Non-pigmented ciliary epithelial cell (primary cell): ENCODE measurements at places on chromosomes 4 and X.
A peak's percentile ranks its signal among the peaks of the same experiment; 100 is the strongest.

DNA sequence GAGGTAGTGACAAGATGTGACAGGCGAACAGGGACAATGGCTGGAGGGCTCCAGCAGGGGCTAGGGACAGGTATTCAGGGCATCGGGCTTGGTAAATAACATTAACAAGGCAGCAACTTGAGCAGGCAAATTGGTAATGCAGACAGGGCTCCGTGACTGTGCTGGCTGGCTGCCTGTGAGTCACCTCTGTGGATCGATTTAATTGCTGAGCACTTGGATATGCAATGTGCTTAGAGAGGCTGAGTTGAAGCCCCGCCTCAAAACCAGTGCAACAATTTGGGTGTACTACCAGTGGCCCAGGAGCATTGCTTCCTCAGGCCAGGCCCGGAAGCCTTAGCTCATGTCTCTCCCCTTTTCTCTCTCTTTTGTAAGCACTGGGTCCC lies 19.5 kb downstream of the CNGA2 start:
- DNase-seq, result peak; percentile 41

DNA sequence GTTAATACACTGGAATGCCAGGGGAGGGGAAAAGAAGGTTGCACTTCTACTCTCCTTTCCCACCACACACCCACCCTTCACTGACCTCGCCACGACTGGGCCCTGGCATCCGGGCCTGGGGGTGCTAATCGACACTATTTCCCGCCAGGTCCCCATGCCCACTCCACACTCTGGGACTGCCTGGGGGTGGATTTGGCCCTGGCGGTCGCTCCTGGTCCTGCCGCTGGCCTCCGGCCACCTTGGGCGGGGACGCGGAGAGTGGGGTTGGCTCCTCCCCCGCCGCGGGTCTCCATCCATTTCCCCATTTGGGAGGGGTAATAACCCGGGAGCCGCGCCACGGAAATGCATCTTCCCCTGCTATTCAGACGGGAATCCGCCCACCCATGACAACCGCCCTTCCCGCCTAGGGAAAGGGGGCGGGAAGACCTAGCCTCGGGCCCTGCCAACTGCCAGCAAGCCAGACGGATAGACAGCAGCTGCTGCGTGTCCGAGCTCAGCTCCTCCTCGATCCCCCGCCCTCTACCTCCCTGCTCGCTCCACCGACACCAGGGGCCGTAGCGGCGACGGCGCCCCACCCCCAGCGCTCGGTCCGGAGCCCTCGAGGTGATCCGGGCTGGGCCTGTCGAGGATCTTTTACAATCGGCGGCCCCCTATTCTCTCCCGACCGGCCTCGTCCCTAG lies 78.1 kb downstream of the RLIM start:
- DNase-seq, result peak; percentile 48

DNA sequence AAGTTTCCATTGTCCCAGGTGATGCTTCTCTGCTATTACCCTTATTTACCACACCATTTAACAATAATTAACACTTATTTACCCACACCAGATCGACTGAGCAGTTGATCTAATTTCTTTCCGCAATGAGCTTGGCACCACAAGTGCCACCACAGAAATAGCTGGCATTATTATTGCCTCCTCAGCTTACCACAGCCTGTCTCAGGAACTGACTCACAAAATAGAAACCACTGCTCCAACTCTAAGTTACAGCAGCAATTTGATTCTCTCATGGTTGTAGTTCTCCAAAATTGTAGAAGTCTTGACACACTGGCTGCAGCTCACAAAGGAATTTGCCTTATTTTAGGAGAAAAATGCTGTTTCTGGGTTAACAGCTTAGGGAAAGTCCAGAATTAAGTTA lies 22.5 kb downstream of the ZNF721 start:
- peak; percentile 44 for DNase-seq

GRCh38 chrX:22538580-22538979 lies 265.9 kb downstream of the CBLL2 start:
- no peak for DNase-seq

DNA sequence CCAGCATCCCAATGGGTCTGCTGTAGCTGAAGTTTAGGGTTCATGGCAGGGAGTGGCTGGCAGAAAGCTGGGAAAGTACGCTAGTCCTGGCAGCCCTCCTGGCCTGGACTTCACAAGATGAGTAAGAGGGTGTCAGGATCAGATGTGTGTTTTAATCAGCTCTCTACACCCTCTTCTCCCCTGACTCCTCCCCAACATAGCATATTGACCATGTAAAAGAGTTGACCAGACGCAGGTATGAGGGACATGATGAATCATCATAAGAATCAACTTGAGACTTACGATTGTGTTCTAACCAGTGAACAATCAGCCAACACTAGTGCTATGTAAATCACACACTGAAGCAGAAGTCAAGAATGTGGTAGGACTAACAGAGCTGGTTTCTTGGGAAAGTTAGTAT lies 5.3 kb downstream of the SOWAHB start:
- DNase-seq, result no peak

- DNase-seq, result no peak
Observed at GRCh38 chrX:1223242-1223600, 10.8 kb upstream of the CRLF2 start.

DNA sequence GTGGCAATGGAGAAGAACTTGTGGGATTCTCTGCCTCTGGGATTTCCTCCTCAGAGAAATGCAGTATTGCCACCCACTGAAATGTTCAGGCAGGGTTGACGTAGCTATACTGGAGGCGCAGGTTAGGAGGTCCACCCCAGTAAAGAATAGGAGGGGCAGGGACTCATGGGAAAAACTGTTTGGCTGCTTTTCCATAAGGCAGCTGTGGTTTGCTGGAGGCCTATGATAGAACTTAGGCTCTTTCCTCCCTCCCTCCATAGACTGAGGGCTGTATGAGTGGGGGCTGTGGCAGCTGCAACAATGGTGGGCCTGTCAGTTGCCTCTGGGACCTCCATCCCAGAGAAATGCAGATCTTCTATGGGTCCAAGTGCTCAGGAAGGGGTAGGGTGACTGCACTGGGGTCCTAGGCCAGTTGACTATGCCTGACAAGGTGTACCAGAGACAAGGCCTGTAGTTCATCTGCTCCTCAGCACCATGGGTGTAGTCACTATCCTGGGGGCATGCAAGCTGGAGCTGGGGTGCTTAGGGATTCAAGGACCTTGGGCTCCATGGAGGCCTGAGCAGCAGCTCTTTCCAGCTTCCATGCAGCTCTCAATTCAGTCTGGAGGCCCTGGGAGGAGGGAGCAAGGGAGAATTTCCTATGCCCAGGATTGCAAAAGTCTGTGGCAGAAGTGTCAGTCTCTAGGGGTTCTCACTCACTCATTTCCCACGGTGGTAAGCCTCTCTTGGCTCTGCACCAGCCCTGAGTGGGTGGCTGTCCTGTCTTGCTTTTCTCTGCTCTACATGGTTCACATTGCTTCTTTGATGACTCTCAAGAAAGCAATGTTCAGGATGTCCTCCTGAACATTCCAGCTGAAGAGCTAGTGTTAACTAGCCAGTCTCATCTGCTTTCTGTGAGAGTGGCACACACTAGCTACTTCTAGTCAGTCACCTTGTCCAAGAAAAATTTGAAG lies 353.0 kb downstream of the IDS start:
- peak; percentile 49 for DNase-seq

DNA sequence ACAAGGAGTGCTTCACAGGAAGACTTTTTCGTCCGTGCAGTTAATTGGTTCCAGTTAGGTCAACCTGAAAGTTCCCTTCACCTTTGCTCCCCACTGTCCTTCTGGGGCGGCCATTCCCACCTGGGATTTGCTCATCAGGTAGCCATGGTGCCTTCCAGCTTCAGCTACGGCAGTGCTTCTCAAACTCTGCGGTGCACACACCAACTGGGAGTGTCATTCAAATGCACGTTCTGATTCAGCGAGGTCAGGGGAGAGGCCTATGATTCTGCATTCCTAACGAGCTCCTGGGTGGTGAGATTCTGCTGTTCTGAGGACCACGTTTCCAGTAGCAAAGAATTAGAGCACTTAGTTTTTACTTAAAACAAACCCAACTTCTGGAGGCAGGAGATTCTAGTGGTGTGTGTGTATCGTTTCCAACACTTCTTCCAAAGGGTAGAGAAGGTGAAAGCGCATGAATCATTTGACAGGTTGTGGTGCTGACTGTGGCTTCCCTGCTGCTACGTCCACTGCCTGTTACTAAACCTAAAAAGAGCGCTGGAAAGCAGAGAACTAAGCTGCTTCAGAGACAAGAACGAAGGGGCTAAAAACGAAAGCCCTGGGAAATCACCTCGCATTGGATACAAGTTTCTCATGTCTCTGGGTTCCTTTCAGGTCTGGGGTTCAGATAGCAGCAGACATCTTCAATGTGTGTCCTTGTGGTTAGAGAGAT lies 4.7 kb upstream of the HELT start:
- DNase-seq, result no peak

- no peak for DNase-seq
Observed at GRCh38 chr4:180148737-180149136, 2094.5 kb upstream of the TENM3 start.
